Erythroblast (primary cell): ENCODE measurements at places on chromosomes 2 and 18.
A peak's percentile ranks its signal among the peaks of the same experiment; 100 is the strongest.

DNA sequence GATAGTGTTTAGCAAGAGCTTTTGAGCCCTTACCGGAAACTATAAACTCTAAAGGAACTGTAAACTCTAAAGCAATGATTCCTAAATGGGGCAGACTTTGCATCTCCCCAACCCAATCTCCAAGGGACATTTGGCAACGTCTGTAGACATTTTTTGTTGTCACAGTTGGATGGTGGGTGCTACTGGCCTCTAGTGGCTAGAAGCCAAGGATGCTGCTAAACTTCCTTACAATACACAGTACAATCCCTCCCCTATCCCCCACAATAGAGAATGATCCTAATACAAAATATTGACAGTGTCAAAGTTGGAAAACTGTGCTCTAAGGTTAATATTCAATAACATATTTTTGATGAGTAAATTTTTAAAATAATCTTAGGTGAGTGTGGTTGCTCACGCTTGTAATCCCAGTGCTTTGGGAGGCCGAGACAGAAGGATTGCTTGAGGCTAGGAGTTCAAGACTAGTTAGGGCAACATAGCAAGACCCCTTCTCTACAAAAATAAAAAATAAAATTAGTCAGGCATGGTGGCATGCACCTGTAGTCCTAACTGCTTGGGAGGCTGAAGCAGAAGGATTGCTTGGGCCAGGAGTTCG is 66.7 kb downstream of the PTPN4 start:
- DNase-seq, result peak; percentile 57

GRCh38 chr2:238446371-238446770 is 19.6 kb downstream of the ASB1 start:
- no peak for DNase-seq

DNA sequence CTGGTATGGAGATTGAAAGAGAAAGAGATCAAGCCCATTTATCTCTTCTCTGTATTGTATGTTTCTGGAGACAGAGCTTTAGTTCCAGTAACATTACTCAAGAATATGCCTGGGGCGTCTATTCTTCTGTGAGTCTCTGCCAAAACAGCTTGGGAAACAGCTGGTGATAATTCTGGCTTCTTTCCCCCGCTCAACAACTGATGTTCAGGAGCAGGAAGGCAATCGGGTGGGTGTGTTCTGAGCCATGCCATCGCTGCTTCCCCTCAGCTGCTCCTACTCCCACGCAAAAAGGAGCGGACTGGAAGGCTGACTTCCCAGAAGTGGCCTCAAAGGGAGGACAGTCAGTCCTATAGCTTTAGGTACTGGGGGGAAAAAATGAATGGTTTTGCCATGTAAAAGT is 695.1 kb downstream of the PLCL1 start:
- no peak for DNase-seq

- no peak for DNase-seq
Observed at GRCh38 chr2:173808718-173809117, 156.5 kb downstream of the SP3 start.
